ENCODE measurements at places on chromosomes 1 and 21.

DNA sequence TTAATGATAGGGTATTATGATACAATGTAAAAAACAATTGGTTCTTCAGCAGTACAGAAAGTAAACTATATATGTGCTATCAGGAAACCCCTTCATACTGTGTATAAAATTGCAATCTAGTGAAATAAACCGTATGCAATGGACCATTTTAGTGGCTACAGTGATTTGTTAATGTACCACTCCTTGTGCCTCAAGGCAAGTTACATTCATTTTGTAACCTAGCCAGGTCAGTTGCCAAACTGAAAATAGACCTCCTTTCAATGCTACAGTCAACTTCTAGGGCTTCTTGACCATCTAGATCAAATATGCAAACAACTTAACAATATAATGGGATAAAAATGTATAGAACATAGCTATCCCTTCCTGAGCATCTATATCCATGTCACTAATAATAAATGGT, 52.0 kb upstream of the RAVER2 start:
- no peak for DNase-seq

GRCh38 chr21:39715804-39716397, 29.1 kb upstream of the IGSF5 start:
- peak; percentile 36 for DNase-seq

DNA sequence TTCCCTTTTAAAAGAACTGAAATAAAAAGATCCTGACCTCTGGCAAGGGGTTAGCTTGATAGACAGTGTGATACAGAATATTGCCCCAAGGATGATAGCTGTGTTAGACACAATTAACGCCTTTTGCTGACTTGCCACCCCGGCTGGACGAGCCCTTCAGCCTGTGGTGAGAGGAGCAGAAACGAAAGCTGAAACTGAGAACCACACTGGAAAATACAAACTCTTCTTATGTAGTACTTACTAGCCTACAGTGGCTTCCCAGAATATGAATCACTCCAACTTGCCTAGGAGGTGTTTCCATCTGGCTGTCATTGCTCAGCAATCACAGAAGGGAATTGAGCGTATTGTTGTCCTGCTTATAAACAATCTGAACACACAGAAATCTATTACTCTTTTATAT, 22.9 kb downstream of the SAMSN1 start:
- DNase-seq: no peak

DNA sequence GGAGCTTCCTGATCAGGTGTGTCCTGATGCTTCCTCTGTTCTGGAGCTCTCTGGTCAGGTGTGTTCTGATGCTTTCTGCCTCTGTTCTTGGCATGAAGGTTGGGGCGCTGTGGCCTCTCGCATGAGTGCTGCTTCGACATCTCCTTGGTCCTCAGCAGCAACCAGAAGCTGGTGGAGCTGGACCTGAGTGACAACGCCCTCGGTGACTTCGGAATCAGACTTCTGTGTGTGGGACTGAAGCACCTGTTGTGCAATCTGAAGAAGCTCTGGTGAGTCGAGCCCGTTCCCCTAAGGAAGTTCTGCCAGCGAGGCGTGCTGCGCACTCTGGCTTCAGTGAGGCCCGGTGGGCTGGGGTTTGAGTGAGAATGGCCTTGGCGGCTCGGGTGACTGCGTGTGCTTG, 18.0 kb downstream of the NLRP3 start:
- DNase-seq: no peak

GRCh38 chr1:38671221-38671620, 188.4 kb downstream of the RRAGC start:
- no peak for DNase-seq

DNA sequence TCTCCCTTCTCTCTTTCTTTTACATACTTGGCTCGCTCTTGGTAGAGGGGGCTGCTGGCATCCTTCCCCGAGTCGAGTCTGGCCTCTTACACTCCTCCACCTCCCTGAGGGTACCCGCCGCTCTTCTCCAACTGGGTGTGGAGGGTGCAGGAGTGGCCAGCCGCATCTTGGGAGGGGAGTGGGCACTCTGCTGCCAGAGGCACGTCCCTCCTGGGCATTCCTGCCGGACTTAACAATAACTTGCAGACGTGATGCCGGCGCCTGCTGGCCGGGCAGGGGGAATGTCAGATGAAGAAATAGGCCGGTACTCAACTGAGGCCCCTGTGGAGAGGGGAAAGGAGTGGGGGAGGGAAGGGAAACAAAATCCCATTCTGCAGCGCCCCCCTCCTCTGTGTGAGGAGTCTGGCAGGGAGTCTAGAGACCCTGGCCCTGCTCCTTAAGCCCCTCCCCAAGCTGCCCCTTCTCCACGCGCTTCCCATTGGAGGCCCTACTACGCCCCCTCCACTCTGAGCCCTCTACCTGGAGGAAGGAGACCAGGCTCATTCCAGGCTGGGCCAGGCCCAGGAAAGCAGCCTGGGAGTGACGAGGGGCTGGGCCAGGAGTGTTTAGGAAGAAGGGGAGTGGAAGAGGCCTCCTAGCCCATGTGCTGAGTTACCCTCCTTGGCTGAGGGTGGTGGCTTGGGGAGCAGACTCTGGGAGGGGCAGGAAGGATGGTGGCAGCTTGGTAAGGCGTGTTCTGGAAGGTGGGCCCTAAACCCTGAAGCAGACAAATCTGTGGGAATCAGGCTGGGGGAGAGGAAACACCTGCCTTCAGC, 1.8 kb downstream of the ATP2B4 start:
- peak; percentile 45 for DNase-seq

DNA sequence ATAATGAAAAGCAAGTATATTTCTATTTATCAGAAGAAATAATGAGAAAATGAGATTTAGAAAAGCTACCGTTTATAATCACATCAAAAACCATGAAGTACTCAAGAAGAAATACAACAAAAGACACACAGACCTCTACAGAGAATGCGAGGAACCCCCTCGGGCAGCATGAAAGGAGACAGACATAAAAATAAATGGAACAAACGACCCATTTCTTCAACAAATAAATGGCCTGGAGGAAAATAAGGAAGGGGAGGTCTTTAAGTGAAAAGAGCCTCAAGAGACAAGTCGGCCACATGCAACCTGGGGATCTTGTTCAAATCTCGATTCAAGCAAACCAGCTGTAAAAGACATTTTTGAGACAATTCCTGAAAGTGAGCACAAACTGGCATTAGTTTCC, 6.0 kb downstream of the CFAP74 start:
- no peak for DNase-seq

DNA sequence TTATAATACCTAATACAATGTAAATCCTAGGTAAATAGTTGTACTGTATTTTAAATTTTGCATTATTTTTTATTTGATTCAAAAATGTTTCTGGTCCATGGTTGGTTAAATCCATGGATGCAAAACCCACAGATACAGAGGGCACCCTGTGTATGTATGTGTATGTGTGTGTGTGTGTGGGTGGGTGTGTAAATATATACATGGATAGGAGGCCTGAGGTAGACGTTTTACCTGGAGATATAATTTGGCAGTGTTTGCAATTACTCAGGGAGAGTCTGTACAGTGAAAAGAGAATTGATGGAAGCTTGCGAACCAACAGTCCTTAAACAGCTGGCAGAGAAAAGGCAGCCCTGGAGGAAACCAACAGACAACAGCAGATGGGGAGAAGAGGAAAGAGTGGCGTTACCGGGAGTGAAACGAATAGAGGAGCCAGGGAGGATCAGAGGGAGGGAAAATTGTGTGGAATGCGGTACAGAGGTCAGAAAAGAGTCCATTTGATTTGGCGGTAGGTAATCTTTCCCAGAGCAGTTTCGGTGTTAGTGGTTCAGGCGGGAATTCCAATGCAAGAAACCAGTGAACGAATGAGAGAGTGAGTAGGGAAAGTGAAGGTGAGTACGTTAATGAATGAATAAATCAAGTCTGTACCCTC, 47.9 kb upstream of the NBL1 start:
- peak; percentile 58 for DNase-seq

- DNase-seq: peak; percentile 71
Observed at GRCh38 chr1:19450811-19451515, 34.4 kb downstream of the CAPZB start.

GRCh38 chr1:17439250-17440073, at the start of gene RCC2:
TSS of gene RCC2 (minus strand) at chr1:17439677. CDS start at chr1:17438514, 1,163 bp downstream.
- peak; percentile 95 for DNase-seq

DNA sequence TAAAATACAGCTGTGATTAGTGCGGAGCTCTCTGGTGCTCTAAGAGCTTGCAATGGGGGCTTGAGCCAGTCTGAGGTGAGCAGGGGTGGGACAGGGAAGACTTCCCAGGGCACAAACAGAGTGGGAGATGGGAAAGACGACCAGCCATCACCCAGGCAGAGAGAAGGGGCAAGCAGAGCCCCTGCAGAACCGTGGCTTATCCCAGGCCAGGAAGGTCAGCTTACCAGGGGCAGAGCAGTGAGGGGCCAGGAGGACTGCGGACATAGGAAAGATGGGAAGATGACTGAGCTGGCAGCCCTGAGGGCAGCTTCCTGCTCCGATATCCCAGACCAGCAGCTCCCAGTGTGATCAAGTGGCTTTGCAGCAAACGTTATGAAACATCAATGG, 55.4 kb upstream of the IFFO2 start:
- DNase-seq: peak; percentile 6

DNA sequence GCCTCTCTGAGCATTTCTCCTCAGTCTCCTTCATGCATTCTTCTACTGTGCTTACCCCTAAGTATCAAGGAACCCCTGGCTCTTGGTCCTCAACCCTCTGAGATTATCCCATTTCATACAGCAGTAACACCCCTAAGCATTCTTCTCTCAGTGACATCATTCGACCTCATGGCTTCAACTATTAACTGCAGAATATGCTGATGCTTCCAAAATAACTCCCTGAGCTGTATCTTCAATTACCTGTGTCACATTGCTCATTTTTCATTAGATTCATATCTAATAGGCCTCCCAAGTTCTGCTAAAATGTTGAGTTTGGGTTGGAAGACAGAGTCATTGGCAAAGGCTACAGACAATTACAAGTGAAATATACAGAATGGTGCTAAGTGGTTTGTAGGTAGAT, 7.5 kb downstream of the CAPN8 start:
- no peak for DNase-seq

- no peak for DNase-seq
Observed at GRCh38 chr1:40564506-40564905, 33.1 kb downstream of the ZNF684 start.

- peak; percentile 89 for DNase-seq
Observed at GRCh38 chr1:156475568-156476500, 24.7 kb downstream of the MEF2D start.

DNA sequence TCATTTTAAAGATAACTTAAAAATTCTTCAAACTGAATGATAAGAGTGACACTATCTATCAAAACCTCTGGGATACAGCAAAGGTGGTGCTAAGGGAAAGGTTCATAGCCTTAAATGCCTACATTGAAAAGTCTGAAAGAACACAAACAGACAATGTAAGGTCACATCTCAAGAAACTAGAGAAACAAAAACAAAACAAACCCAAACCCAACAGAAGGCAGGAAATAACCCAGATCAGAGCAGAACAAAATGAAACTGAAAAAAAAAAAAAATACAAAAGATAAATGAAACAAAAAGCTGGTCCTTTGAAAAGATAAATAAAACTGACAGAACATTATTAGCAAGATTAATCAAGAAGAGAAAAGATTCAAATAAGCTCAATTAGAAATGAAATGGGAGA, 6.8 kb downstream of the ODF2L start:
- no peak for DNase-seq

DNA sequence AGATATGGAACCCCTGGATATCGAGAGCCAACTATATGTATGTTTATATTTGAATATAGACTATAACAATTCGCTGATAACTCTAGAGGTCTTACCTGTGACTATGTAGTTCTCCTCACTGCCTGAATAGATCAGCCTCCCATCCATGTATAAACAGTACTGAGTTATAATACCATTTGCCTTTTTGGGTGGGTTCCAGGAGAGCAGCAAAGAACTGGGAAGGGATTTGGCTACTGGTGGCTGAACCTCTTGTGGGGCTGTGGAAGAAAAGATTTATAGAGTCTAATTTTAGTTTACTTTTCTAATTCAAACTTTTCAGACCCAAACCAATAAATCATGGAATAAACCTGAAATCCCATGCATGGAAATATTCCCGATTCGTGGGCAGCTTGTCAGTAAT, 376.9 kb downstream of the USH2A start:
- DNase-seq: no peak

DNA sequence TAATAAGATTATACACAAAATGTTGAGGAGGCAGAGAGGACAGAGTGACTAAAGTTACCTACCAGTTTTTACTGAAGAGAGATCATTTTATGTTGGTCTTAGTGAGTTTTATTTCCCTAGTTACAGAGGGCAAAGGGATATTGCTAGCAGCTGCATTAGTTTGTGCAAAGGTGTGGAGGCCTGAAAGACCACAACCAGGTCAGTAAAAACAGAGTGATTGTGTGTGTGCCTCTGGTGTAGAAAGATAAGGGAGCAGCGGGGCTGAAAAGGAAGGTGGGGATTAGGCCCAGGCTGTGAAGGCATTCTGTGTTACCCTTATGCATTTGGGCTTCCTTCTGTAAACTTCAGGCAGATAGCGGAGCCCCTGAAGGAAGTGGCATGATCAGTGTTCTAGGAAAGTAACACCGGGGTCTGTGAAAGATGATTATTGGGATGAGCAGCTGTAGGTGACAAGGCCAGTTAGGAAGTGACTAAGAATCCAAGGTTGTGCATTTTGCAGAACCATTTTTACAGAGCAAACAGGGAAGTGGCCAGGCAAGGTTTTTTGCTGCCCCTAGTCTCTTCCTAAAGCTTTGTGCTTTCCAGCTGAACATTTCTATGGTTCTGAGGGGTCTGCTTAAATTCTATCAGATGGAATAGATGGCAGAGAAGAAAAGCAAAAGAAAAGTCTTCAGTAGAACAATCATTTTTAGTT, 3.7 kb downstream of the GADD45A start:
- no peak for DNase-seq

- no peak for DNase-seq
Observed at GRCh38 chr1:53621144-53621543, 117.8 kb downstream of the GLIS1 start.

DNA sequence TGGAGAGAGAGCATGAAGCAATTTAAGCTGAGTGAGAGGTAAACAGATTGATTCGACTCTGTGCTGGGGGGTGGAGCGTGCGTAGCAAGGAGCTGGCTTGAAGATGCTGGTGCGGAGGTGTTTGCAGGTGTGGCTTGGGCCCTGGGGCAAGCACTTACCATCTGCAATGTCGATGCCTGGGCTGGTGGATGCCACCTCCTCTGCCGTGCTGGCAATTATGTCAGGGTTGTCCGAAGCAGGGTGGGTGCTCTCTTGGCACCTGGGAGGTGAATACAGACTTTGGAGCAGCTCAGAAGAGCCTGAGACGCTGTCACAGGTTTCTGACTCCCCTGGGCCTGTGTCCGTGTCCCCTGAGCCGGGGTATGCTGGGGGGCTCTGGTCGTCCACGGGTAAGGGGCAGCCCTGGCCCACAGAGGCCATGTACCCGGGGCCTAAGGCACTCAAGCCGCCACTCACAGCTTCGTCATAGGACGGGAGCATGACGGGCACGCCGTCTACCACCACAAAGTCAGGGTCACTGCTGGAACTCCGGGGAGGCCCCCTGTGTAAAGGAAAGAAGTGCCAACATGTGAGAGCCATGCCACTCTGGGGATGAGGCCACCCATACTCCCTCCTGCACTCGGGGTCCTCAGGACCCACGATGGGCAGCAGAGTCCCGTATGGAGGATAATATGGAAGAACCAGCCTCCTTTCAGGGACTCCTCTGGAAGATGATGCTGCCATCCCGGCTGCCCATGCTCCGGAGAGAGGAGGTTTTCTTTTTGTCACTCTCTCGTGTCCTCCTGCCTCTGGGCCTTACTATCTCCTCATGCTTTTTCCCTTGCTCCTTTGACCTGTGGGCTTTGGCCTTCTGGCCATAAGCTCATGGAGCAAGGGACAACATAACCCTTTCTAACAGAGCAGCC, 80.3 kb upstream of the TLR5 start:
- no peak for DNase-seq

- DNase-seq: peak; percentile 80
Observed at GRCh38 chr1:35726450-35727433, 8.1 kb upstream of the C1orf216 start.
